ENCODE measurements at places on chromosomes 4 and X.

- no peak for DNase-seq
These were observed 81.9 kb downstream of the REPS2 start for GRCh38 chrX:17028356-17028755.

DNA sequence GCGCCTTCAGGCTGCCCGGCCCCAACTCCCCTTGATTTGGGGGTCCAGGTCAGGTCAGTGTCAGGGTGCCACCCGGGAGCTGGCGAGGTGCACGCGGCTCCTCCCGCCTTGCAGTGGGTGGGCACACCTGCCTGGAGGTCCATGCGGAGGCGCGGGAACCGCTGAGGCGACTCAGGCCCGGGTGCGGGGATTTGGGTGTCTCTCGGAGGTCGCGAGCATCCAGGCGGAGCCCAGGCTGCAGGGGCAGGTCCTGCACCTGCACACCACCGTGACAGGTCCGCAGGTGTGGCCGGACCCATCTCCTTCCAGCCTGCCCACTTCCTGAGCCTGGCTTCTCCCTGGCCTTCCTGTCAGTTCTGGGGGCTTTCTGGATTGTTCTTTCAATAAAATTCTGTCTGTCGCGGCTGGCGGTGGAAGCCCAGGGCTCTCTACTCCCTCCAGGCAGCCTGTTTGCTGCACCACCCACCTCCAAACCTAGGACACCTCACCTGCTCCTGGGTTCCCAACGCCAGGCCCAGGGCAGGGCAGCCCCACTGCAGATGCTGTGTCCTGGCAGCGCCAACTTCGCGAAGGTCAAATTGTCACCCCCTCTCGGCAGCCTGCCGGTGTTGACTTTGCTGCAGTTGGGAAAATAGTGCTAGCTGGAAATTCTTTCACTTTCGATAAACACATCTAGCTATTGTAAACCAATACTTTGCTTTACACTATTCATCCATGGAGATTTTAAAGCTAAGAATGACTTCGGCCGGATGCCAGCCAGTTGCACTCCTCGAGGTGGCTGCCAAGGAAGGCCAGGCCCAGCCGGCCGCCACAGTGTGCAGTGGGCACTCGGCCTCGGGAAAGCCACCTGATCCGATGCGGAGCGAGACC is 35.9 kb downstream of the FGFRL1 start:
- no peak for DNase-seq

DNA sequence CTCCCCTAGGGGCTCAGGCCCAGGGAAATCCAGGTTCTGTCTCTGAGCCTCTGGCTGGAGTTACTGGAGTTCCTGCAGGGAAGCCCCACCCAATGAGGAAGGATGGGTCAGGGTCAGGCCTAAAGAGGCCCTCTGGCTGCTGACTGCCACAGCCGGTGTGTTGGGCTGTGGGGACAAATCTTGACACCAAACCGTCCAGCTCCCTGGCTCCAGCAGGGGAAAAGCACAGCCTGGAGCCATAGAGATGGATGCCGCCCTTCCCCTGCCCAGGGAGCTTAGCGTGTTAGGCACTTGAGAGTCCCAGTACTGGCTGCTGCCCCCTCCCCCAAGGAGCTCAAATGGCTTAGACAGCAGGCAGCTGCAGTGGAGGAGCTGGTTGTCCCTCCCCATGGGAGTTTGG is 321.3 kb upstream of the LCORL start:
- no peak for DNase-seq

GRCh38 chrX:74408304-74408703 is 13.0 kb upstream of the SLC16A2 start:
- DNase-seq = no peak

DNA sequence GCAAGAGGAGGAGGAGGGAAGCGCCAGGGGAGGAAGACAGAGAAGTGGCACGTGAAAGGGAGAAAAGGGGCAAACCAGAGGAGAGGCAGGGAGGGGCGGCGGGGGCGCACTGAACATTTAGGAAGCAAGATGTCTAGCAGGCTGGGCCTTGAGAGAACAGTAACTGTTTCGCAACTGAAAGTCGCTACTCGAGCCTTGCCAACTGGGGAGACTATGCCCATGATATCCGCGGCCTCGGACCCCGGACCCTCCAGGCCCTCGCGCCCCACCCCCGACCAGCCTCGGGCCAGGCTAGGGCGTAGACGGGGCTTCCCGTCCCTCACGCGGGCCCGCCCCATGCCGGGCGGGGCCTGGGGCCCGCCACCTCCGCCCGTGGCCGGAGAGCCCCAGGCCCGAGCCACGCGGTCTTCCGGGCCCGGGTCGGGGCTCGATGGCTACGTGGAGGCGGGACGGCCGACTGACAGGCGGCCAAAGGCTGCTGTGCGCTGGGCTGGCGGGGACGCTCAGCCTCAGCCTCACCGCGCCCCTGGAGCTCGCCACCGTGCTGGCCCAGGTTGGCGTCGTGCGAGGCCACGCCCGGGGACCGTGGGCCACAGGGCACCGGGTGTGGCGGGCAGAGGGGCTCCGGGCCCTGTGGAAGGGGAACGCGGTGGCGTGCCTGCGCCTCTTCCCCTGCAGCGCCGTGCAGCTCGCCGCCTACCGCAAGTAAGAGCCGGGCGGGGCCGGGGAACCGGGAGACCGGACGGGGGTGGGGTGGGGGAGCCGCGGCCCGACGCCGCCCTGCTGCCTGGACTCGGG is at the start of gene SLC25A43:
Gene SLC25A43 (plus strand): TSS at position 363 of the 798 bp plus-strand sequence. CDS start 68 bp downstream, at position 431.
- DNase-seq = no peak

DNA sequence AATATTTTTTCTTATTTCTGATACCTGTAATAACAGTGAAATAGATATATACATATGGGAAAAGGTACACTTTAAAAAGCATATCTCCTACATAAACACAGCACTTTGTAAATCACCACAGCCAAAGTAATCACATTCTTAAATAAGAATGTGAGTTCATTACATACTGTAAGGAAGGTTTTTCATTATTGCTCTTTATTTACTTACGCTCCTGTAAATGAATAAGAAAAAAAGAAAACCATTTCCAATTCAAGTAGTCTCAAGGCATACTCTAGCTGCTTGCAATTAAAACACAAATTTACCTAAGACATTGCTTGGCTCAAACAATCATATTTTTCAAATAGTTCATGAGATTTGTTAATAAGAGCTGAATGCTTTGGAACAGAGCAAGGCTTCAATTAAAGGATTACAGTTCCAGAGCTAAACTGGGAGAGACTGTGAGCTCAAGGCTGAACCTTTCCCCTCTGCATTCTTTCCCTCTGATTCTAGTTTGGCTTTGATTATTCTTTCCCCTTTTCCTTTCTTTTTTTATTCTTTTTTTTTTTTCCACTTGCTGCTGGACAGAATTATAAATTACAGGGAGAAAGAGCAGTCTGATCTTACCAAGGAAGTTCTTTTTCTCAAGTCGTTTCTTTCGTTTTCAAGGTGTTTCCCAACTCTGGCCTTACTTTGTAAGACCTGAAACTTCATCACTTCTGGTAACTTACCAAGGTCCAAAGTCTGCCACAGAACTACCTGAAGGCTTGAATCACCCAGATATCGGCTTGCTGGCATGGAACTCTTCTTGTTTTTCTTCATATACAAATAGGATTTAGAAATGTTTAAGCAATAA is 278.3 kb downstream of the INPP4B start:
- peak; percentile 34 for DNase-seq
